ENCODE measurements at places on chromosomes 3 and 15.

- no peak for DNase-seq
Observed at GRCh38 chr15:64070965-64071851, 22.4 kb downstream of the CIAO2A start.

DNA sequence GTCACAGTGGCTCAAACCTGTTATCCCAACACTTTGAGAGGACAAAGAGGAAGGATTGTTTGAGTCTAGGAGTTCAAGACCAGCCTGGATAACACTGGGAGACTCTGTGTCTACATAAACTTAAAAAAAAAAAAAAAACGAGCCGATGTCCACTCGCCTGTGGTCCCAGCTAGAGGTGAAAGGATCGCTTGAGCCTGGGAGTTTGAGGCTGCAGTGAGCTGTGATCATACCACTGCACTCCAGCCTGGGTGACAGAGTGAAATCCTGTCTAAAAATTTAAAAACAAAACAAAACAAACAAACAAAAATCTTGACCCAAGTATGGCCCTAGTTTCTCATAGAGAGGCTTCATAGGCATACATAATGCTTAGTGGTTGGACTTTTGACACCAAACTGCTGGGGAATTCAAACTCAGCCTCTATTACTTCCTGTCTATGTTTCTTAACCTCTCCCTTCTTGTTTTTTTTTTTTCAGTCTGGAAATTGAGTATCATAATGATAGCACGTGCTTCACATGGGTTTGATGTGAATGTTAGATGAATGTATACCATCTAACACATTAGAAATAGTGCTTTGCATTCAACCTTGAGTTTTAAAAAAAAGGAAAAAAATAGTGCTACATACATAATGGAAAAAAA lies 46.4 kb upstream of the CAPN7 start:
- DNase-seq = no peak

DNA sequence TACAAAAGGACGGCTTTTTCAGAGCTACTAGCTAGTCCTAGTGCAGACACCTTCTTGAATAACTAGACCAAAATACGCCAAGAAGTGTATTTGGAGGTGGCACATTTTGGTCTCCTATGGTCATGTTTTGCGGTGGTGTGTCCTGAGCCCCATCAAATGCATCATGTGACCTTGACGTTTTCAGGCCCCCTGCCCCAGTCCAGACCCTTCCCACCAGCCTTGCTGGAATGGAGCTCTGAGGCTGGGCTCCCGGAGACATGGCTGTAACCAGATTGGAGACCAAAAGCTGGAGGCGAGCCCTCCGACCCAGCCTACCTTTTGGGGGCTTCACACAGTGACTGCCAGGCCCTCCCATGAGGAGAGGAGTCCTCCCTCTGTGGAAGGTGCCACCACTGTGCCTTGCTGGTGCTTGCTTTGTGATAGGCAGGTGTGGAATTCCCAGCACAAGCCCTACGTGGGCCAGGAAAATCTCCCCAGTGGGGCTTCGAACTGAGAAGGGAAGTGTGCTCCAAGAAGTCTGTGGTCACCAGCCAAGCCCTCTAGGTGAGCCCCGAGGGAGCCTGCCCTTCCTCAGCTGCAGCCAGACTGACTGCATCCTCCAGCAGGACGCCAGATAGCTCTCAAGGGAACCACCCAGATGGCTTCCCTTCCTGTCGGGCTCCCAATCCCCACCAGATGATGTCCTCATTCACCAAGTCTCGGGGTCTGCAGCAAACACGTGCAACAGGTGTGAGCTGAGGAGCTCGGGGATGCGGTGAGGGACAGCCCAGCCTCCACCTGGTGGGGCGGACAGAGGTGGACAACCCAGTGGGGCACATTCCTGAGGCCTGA lies 126.2 kb downstream of the ASB7 start:
- DNase-seq = no peak

GRCh38 chr15:41894791-41895463 lies 1.1 kb upstream of the SPTBN5 start:
- DNase-seq = no peak

DNA sequence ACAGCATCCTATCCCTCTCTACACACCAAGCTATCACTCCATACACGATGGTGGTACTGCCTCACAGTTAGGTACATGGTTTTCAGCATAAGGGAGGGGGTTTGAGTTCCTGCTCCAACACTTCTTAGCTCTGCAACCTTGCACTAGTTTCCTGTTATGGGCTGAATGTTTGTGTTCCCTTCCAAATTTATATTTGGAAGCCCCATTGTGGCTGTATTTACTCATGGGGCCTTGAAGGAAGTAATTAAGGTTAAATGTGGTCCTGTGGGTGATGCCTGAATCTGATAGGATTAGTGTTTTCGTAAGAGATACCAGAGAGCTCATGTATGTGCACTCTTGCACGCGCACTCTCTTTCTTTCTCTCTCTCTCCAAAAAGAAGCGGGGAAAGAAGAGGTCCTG lies 259.4 kb downstream of the RORA start:
- no peak for DNase-seq

DNA sequence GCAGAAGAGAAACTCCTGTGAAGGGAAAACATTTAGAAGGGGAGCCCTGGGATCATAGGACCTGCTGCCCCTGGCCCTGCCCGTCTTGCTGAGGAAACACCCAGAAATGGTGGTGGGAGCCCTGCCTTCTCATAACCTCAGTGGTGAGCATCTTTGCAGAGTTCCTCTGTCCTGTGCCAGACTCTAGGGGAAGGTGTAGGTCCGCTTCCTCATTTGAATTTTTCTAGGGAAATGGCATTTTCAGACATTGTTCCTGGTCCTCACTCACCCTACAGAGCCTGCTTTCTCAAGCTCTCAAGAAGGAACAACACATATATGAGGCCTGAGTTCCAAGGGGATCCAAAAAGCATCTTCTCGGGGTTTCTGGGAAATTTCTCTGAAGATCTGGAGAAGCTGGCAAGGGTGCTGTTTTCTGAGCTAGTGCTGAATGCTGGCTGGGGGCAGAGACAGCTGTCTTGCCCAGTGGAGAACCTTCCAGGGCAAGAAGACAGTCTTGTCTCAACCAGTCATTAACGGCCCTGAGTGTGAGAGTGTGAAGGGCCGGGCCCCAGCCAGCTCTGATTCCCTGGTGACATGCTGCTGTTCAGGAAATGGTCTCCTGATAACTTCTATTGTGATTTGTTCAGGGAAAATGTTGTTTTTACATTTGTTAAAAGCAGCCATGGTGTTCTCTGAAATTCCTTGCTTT lies 283.1 kb upstream of the LRRFIP2 start:
- no peak for DNase-seq

GRCh38 chr15:62280625-62281024 lies 115.5 kb upstream of the C2CD4B start:
- DNase-seq = no peak

Data from NCI-H187 (cell line).